ENCODE measurements at places on chromosomes 3 and 15. TPM values are rescaled to one million over a fixed set of nuclear protein-coding genes. Genes with fewer than 3 reads are reported as not detected.

DNA sequence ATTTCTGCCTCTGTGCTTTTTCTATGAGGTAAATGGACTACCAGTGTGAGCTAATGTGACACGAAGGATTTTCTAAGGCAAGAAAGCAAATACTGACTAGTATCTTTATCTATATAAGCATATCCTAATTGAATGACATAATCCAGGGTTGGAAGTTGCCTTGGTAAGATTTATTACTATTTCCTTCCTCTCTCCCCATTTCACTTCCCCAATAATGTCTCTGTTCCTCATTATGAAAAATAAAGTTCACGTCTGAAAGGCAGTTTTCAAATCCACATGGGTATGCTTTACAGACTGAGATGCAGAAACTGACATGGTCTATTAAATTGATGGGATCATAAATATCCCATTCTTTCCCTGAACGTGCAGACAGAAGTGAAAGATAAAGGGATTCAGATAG is 86.0 kb downstream of the DTWD1 start:
- no peak for DNase-seq

GRCh38 chr3:30527720-30528119 is 78.7 kb upstream of the TGFBR2 start:
- no peak for DNase-seq

DNA sequence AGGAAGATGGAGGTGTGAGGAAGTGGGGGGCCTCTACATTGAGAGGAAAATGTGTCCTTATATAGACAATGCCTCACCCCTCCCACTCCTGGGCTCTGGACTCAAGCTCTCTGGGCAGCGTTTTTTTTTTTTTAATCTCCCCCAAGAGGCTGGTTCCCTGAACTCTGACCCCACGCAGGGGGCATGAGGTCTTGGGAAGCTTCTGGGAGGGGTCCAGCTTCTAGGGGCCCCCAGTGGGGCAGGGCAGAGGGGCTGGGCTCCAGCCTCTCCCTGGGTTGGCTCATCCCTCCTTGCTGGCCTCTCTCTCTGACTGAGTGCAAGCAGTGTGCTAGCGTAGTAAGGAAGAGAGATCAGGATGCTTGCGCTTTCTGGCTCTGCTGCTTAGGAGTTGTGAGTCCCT is 101.4 kb upstream of the HACD2 start:
- DNase-seq: no peak

DNA sequence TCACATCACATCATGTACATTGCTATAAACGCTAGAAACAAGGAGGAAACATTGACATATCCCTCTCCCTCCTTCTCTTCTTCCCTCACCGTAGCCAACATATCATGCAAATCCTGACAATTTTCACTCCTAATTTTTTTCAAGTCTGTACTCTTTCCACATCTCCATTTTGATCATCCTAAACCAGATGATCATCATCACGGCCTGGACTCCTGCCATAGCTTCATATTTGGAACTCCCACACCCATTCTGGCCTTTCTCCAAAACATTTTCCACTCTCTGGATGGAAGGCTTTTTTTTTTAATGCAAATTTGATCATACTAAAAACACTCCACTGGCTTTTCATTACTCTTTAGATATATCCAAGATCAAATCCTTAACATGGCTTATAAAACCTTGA is 248.0 kb upstream of the CNTN3 start:
- no peak for DNase-seq

DNA sequence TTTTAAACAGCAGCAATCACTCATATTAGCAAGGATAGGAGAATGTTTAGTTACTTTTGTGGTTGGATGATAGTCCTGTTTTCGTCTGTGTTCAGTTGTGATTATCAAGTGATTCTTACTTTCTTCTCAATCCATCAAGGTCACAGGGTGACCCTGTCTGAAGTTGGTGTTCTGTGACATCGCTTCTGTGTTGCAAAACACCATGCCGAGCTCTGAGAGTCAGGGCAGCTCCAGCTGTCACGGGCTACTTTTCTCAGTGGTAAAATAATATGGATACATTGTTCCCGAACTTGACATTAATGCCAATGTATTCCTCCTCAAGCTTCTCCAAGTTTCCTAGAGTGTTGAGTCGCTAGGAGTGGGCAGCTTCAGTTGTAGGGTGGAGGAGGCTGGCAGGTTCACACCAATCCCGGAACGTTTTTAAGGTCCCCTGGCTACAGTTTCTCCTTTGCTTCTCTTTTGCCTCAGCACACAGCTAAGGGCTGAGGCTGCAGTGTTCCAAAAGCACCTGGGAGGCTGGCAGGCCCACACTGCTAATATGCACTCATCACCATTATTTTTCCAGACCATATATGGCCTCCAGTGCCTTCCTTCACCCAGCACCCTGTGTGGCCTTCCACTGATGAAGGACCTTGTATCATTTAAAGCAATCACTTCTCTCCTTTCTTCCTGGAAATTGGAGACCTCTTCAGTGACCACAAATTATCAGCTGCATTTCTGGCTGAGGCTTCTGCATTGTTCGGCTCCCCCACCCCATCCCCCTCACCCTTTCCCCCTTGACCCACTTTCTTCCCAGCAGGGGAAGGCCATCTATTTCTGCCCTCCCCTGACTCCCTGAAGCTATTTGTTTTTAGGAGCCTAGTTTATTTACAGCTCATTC is 25.8 kb downstream of the COLQ start:
- DNase-seq: no peak

- no peak for DNase-seq
Observed at GRCh38 chr3:24182756-24183155, 237.7 kb downstream of the NR1D2 start.

- DNase-seq: no peak
Observed at GRCh38 chr3:72171946-72172345, 387.0 kb upstream of the PROK2 start.

GRCh38 chr3:172659246-172660002 is 51.4 kb downstream of the NCEH1 start:
- DNase-seq: no peak

- no peak for DNase-seq
Observed at GRCh38 chr3:133230195-133230594, 169.7 kb upstream of the BFSP2 start.

GRCh38 chr3:63940389-63940757 is 28.2 kb upstream of the SCAANT1 start:
- DNase-seq: no peak

DNA sequence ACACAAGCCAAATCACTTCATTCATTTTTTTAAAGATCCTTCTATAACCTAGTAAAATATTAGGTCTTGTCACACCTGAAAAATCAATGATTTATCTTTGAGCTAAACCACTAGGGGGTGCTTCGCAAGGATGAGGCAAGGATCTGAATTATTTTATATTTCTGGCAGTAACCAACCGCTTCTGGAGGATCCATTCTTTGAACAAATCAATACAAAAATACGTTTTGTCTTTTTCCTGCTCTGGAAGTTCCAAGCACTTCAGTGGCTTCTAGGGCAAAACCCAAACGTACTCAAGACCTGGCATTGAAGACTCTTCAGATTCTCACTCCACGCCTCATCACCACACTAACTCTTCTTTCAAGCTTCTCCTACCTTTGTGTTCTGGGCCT is 486 bp downstream of the LSG1 start:
- no peak for DNase-seq

- no peak for DNase-seq
Observed at GRCh38 chr15:37101980-37102304, 1.6 kb upstream of the MEIS2 start.

DNA sequence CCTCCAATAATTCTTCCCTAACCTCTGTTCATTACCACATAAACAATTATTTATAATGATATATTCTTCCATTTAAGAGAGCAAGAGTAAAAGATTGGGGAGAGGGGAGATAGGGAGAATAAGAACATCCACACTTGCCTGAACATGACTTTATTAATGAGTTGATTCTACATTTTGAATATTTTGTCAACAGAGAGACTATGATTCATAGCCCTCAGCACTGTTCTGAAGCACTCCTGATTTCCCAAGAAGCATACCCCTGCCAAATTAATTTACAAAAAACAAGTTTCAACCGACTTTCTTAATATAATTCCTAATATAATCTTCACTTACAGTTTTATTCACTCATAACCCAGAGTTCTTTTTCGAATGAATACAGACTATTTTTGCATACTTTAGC is 828.8 kb downstream of the ROBO2 start:
- DNase-seq: no peak

DNA sequence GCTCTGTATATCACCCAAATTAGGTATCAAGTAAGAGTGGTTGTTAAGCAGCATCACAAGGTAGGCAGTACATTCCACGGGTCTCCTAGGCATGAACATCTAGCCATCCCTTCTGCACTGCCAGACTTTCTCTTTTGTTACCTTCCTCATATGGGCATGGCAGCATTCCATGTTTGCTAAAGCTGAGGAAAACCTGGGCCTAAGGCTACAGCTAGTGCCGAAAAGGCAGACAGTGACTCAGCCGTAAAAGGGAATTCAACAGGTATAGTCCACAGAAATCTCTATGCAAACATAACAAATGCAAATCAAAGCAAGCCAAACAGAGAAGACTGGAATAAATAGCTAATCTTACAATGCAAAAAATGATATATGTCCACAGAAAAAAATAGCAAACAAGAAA is 645.4 kb downstream of the ZBBX start:
- DNase-seq: no peak

GRCh38 chr3:194130807-194131589 is 5.0 kb upstream of the HES1 start:
- no peak for DNase-seq

- no peak for DNase-seq
Observed at GRCh38 chr3:9194509-9195184, 54.8 kb downstream of the SRGAP3 start.

GRCh38 chr3:17259685-17260084 is 374.9 kb downstream of the PLCL2 start:
- DNase-seq: no peak

DNA sequence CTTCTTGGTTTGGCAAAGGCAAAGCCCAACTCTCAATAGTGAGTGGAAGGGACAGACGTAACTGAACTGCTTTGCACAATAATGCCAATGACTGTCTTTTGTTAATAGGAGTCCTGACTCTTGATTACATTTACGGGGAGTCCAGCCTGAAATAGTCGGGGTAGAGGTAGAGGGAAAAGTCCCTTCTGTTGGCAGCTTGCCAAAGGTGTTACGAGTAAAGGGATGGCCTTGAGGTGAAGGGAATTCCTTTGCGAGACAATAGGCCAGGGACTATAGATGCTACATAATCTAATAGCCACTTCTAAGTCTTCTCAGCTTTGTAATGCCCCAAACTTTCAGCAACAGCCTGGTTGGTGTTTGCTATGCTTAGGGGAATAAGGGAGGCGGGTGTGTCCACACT is 2.2 kb upstream of the SENP2 start:
- DNase-seq: no peak

DNA sequence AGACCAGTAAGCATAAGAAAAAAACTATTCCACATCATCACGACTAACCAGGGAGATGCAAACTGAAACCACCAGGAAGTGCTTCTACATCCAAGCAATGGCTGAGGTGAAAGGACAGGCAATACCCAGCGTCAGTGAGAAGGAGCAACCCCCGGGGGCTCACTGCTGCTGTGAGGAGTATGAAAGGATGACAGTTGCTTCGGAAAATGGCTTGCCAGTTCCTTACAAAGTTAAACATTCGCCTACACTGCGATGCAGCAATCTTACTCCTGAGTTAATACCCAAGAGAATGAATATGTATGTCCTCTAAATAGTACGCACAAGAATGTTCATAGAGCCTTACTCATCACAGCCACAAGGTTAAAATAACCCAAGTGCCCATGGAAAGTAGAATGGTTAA is 13.3 kb upstream of the PLXNA1 start:
- no peak for DNase-seq

DNA sequence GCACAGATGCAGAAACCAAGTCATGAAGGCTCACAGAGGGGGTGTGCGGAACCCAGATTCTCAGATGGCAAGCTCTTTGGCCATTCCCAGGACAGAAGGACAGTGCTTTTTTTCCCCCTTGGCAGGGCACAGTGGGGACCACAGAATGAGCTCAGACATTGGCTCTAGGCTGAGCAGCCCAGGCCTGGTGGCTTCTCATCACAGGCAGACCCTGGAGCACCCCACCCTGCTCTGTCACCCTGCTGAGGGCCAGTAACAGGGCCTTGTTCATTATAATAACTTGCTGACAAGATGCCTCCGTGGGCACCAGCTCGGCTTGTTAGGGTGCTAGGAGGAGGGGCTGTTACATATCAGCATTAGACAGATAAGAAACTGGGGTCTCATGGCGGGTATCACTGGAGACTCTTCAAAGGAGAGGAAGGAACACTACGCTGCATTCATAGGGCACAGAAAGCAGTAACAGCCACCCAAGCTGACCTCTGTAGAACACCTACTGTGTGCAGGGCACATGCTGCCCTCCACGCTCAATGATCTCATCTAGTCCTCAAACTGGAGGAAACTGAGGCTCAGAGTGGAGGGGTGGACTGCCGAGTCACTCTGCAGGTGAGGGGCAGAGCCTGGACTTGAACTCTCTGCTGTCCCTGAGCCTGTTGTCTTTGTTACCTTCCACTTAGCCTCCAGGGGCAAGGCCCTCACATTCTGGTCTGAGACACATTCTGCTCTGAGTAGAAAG is 69.9 kb upstream of the SEC13 start:
- DNase-seq: no peak

- DNase-seq: no peak
Observed at GRCh38 chr3:182226995-182227394, 515.3 kb downstream of the SOX2 start.

DNA sequence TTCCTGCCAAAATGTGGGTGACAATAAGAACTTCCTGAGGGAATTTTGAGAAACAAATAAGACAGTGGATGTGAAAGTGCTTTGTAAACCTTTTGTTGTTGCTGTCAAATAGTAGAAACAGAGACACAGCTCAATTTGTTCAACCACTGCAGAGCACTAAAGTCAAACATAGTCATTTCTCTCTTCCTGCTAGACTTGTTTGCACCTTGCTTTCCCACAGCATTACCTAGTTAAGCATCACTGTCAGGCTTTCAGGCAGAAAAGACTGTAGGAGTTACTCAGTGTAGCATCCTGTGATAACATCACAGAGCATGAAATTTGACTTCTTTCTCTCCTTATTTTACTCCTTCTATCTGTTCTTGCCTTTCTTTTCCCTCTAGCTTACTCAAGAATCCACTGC is 27.1 kb downstream of the SLC12A1 start:
- no peak for DNase-seq

- DNase-seq: no peak
Observed at GRCh38 chr15:82568986-82569385, 28.7 kb upstream of the RPS17 start.

- DNase-seq: peak; percentile 13
Observed at GRCh38 chr3:155032918-155033317, 47.2 kb upstream of the MME start.

Gene CYFIP1
- 110 TPM for total RNA-seq

Gene PLXND1
- 357 TPM for total RNA-seq

Gene LSAMP
- total RNA-seq: 0.27 TPM

Gene SHF
- 24.5 TPM for total RNA-seq

Gene CHRNB4
- total RNA-seq: 0.27 TPM

Gene ZNF662
- total RNA-seq: 7.3 TPM

Gene SLC12A6
- 123 TPM for total RNA-seq

Gene DET1
- 12.4 TPM for total RNA-seq

Gene UQCC5
- total RNA-seq: 1.9 TPM

Gene CASR
- total RNA-seq: under 0.01 TPM

Gene IGSF11
- total RNA-seq: under 0.01 TPM

Gene SKOR1
- total RNA-seq: 1.1 TPM

Measured in hematopoietic multipotent progenitor cell (in vitro differentiated cells).